Muscle of leg (tissue), 16 donors: ENCODE measurements at places on chromosomes 1 and 21. TPM values are rescaled to one million over a fixed set of nuclear protein-coding genes. Genes with fewer than 3 reads are reported as not detected.

Gene MATN1
- total RNA-seq, result 0.71 TPM

- H3K4me3 ChIP-seq, result no peak overlapping the region
- no peak for DNase-seq
- H3K36me3 ChIP-seq, result no peaks in the 10 kb centered on the region
Observed at GRCh38 chr1:29807689-29808088, 571.4 kb downstream of the PTPRU start.

- DNase-seq, result no peak
- H3K36me3 ChIP-seq, result no peaks in the 10 kb centered on the region
- no peak overlapping the region for H3K4me3 ChIP-seq
- H3K27ac ChIP-seq, result no peak overlapping the region
- no peaks in the 10 kb centered on the region for H3K27me3 ChIP-seq
- H3K4me1 ChIP-seq, result peaks cover 4% of the 10 kb centered on the region
Observed at GRCh38 chr1:93628681-93629080, 53.0 kb downstream of the BCAR3 start.

DNA sequence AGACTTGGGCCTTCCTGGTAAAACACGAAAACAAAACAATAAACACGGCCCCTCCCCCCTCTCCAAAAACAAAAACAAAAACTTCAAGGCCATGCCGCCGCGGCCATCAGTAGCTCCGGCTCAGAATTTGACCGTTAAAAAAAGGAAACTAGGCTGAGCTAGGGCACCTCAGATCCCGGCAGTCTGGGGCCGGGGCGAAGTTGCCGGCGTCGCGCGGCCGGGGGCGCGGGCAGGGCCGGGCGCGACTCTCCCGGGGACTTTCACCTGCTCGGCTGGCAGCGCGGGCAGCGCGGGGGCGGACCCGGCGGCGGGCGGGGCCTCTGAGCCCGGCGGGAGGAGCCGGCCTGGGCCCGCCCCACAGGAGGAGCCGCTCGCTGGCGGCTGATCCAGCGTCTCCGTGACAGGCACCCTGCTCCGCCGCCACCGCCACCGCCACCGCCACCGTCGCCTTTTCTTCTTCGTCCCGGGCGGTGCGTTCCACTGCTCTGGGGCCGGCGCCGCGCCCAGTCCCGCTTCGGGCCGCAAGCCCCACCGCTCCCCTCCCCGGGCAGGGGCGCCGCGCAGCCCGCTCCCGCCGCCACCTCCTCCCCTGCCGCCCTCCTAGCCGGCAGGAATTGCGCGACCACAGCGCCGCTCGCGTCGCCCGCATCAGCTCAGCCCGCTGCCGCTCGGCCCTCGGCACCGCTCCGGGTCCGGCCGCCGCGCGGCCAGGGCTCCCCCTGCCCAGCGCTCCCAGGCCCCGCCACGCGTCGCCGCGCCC is at the start of gene NOS1AP:
NOS1AP (plus strand) TSS at position 358 of the 760 bp plus-strand sequence. CDS start 487 bp downstream, outside the sequence.
- no peaks in the 10 kb centered on the region for H3K36me3 ChIP-seq
- no peak within 1 kb of the TSS for H3K27ac ChIP-seq
- peak; percentile 79 for DNase-seq
